ENCODE measurements at places on chromosomes 5 and 9.
A peak's percentile ranks its signal among the peaks of the same experiment; 100 is the strongest.

- DNase-seq = no peak
Measured at GRCh38 chr9:119803679-119804078, 434.4 kb upstream of the BRINP1 start.

- no peak for DNase-seq
Measured at GRCh38 chr5:125499636-125500332, 753.3 kb upstream of the ZNF608 start.

- no peak for DNase-seq
Measured at GRCh38 chr9:80951675-80952074, 737.7 kb downstream of the TLE1 start.

- DNase-seq = no peak
Measured at GRCh38 chr9:114179516-114179915, 24.2 kb downstream of the COL27A1 start.

GRCh38 chr5:82164176-82164976 lies 113.8 kb downstream of the RPS23 start:
- DNase-seq = no peak

- no peak for DNase-seq
Measured at GRCh38 chr5:146219243-146219642, 15.8 kb downstream of the RBM27 start.

- no peak for DNase-seq
Measured at GRCh38 chr5:159667286-159667685, 249.0 kb upstream of the ADRA1B start.

DNA sequence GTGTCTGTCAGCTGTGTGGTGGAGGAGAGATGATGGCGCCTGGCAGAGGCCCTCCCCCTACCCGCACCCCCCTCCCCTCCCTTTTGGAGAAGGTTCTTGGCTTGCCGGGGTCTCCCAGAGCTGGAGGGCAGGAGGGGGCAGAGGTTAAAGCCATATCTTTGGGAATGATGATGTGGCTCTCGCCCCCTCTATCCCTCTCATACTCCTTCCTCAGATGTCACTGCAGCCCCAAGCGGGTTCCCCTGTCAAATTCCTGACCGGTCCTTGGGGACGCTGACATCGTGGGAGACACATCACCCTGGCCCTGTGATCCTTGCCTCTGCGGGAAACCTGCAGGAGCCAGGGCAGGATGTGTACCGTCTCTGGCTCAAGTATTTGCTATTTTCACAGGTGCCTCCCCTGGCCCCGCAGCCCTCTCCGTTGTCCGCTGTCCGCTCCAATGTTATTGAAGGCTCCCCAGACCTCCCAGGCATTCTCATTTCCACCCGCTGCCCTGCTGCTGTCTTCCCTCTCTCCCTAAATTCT lies 109.5 kb downstream of the FOXD1 start:
- no peak for DNase-seq

DNA sequence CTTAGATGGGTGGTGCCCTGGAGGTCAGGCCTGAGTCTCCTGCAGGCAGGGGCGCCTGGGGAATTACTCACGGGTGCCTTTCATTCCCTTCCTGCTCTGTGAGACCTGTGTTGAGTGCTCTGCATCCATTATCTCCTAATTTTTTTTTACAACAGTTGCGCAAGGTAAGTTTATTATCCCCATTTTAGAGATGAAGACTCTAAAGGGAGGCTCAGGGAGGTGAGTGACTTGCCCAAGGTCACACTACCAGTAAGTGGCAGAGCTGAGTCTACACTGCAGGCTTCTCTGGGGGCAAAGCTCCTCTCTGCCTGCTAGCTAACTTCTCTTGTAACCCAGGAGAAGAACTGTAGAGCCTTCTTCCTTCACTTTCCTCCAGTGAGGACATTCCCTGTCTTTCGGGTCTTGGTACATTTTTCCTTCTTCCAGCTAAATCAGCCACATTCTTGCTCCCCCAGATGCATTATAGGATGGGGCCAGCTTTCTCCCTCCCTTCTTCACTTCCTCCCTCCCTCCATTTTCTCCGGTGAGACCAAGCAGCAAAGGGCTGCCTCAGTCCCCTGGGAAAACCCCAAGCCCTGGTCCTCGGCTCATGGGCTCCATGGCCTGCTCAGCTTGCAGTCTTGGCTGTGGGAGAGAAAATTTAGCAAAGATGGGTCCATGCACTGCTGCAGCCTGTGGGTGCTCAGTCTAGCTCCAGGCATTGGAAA lies 1.8 kb downstream of the PRR7 start:
- DNase-seq = no peak

GRCh38 chr5:10660135-10660534 lies 96.3 kb downstream of the ANKRD33B start:
- no peak for DNase-seq

- peak; percentile 12 for DNase-seq
Measured at GRCh38 chr5:151924564-151925301, at the start of gene GLRA1. Gene GLRA1, minus strand, starts transcription at chr5:151924851. Its CDS starts 302 bp downstream, at chr5:151924549.

DNA sequence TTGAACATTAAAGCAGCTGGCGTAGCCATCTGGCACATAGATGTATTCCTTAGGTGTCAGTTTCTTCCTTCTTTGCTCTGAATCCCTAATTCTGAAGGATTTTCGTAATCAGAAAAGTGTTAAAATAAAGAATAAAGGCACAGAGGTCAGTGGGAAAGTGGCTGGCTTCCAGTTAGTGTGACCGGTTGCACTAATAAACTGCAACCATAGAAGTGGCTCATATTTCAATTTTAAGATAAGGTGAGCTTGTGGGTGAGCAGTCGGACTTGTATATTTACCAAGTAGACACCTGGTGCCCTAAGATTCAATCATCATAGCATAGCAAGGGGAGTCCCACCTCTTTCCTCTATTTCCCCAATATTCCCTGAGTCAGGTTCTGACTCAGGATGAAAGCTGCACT lies 459.6 kb downstream of the ACTL7B start:
- no peak for DNase-seq

GRCh38 chr5:7087719-7088297 lies 308.1 kb upstream of the ADCY2 start:
- no peak for DNase-seq

GRCh38 chr5:8864053-8864452 lies 681.8 kb downstream of the SEMA5A start:
- no peak for DNase-seq

DNA sequence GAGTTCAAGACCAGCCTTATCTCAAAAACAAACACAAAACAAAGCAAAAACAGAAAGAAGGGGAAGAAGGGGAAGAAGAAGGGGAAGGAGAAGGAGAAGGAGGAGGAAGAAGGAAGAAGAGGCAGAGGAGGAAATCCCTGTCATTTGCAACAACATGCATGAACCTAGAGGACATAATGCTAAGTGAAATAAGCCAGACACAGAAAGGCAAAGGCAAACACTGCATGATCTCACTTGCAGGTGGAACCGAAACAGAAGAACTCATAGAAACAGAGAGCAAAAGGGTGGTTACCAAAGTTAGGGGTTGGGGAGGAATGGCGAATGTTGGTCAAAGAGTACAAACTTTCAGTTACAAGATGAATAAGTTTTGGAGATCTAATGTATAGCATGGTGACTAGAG lies 135.4 kb downstream of the UGCG start:
- no peak for DNase-seq

DNA sequence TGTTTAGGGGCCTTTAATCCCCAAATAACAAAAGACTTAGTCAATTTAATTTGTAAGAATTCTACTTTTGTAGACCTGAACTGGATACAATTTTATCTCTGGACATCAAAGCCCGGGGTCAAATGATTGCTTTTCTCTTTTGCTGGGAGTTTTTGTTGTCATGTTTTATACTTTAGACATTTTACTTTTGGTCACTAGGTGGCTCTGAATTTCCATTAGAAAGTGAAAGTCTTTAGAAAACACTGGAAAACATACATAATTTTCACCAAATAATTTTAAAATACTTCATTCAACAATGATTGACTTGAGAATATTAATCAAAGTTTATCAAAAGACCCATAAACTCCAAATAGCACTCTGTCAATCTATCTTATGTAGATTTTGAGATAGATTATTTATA lies 2.8 kb upstream of the PCA3 start:
- no peak for DNase-seq

- no peak for DNase-seq
Measured at GRCh38 chr9:114300153-114300845, 22.6 kb upstream of the ORM1 start.

GRCh38 chr5:95958310-95959014 lies 3.2 kb downstream of the ELL2 start:
- DNase-seq = no peak

GRCh38 chr9:77569335-77569734 lies 78.8 kb downstream of the GNA14 start:
- DNase-seq = no peak

GRCh38 chr9:28927691-28928090 lies 1354.4 kb upstream of the C9orf72 start:
- DNase-seq = no peak

DNA sequence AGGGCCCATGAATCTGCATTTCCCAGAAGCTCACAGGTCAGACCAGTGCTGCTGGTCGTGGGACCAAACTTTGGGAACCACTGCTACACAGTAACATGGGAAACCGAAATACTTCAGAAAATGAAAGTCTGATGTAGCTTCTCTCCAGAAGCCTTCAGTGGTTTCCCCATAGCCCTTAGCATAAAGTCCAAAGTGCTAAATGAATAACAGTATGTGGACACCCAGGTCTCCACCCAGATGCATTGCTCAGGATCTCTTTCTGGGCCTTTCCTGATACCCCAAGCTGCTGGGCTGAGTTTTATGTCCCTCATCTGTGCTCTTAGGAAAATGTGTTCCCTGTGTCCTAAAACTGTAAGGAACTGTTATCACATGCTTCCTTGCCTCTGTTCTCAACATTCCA lies 100.4 kb downstream of the NFIB start:
- no peak for DNase-seq

DNA sequence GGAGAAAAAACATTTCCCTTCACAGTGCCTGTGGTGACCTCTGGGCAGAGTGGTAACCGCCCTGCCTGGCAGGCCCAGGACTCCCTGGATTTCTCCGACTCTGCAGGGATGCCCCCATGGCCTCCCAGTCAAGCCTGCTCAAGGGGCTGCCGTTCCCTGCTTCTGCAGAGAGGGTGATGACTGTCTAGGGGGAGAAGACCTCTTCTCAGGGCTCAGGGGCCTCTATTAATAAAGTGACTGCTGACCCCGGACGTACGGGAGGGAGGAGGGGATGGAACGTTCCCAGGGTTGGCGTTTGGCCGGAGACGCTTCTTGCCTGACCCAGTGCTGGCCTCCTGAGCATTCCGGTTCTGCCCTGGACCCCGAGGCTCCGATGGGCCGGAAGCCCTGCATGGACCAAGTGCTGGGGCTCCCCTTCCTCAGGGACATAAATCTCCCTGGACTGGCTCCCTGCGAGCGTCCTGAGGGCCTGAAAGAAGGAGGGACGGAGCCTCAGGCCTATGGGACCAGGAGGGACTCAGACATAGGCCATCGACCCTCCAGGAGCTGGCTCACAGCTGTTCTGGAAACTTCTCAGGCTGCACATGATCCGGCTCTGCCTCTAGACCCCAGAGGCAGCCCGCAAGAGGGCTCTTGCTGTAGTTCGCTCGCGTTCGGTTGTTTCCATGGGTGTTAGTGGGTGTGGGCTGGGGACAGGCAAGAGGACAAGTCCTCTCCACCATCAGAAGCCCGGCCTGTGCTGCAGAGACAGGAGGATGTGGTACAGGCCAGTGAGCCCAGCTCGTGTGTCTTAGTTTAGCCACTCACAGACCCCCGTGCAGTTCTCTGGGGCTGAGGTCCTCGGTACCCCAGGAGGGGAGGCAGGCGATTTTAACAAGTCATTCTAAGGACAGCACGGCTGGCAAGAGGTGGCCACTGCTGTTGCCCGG lies 8.1 kb upstream of the RNU6ATAC start:
- no peak for DNase-seq

DNA sequence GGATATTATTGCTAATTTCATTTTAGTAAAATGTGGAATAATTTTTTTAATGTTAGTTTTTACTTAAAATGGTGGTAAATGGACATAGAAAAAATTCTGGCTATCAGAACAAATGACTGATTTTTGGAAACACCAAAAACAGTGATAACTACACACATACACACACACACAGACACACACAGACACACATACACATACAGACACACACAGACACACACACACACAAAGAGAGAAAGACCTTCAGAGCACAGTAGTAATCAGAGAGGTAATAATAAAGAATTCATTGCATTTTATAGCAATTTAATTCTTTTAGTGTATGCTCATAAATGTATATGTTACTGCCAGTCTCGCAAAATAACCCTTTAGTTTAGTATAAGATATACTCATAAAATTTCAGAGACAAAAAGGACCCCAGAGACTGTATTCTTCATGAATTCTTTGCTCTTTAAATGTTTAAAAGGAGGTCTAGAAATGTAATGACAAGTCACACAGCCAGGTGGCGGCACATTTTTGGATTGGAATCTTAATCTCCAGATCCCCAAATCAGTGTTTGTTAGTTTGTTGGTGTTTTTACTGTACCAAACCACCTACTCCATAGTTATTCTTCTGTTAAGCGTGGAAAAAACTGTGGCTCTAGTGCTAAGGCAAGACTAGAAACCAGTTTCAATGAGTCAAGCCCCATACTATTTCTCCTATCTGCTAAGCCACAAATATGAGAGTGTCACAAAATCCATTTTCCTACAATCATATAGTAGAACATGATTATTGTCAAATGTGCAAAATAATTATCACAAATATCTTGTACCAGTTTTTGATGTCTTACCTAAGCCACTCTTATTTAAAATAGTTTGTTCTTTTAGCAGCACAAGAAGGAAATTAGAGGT lies 109.9 kb downstream of the EDIL3 start:
- no peak for DNase-seq

DNA sequence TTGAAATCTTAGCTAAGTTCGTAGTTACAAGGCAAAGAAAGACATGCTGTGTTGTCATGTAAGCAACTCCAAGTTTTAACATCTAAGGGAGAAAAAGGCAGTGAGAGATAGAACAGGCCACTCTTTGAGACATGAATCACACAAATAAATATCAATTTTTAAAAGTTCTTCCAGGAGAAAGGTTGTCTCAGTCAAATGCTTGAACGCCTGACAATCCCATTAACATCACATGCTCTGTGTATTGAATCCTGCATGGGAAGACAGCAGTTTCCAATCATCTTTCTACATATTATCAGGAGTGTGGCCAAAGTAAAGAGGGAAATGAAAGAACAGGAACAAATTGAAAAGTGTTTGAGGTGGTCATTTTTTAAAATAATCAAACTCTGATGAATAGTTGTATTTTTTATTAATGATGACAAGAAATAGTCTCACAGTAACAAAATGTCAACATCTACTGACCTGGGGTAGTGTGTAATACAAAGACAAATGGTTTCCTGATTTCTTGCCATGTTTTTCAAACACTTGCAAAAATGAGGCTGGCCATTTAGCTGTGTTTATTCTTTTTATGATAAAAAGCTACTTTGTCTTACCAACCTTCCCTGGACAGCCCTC lies 6.4 kb upstream of the C6 start:
- no peak for DNase-seq
